ENCODE measurements at places on chromosomes 5 and 9.

GRCh38 chr9:84697509-84698114 lies 28.1 kb downstream of the NTRK2 start:
- no peak for DNase-seq

DNA sequence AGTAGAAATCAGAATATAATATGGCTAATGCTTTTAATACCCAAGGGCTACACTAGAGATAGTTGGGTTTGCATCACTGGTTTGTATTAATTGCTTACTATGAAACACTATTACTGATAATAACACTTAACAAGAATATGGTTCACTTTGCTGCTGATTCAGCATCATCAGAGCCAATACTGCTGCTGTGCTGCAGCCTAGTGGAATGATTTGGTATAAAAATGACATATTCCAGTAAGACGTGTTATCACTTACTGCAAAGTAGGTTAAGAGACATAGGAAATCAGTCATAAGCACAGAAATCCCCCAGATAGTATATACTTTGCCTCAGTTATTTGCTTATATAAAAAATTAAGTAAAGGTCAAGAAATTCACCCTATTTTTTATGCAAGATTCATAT lies 2.8 kb downstream of the CDH10 start:
- no peak for DNase-seq

DNA sequence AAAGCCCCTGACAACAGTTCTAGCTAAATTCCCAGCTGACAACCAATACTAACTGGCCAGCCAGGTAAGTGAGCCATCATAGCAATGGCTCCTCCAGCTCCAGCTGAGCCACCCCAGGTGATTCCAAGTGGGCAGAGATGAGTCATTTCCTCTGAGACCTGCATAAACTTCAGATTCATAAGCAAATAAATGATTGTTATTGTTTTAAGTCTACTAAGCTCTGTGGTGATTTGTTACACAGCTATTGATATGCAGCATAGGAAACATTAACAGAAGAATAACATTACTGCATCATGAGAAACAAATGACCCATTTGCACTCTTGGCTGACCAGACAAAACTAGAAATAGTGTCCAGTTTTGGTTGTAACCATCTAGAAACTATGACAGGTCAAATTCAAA lies 60.3 kb downstream of the TTC39B start:
- no peak for DNase-seq

- DNase-seq: no peak
Measured at GRCh38 chr9:73231203-73231602, 79.5 kb downstream of the ANXA1 start.

DNA sequence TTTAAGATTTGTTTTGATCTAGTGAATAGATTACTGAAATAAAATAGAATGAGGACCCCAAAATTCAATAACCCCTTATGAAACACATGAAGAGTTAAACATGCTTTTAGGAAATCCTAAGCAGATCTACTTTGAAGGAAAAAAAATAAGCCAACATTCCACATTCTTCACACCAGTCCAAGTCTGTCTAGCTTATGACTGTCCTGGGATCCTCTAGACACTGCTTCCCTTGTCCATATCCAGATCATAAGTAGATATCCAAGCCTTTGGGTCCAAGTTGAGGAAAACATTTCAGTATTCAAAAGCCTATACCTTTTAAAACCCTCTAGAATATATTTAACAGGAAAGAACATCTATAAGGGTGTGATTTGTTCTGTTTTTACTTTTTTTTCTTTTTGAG lies 58.8 kb upstream of the MINAR2 start:
- no peak for DNase-seq

- no peak for DNase-seq
Measured at GRCh38 chr9:136404801-136405136, 4.8 kb upstream of the SNAPC4 start.

- no peak for DNase-seq
Measured at GRCh38 chr5:34826347-34826746, 12.6 kb upstream of the TTC23L start.

DNA sequence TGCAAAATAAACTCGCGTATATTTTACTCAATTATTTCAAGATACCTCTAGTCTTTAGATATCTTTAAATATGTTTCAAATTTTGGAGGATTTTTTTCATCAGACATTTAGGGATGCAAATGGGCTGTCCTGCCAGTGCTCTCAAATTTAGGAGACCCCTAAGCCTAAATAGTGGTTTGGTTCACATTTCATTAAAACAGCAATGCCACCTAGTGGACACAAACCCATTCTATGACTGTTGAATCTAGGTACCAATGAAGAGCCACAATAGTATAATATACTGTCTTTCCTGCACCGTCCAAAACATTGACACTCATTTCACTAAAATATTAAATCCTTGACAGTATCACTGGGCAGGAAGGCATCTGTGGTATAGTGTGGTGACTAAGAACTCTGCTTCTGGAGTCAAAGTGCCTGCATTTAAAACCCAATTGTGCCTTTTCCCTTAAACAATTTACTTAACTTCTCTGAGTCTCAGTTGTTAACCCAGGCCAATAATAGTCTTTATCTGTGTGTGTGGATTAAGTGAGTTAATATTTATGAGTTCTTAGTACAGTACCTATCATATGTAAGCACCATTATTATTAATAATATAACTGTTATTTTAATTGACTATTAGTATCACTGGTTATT lies 148.0 kb downstream of the RORB start:
- DNase-seq: no peak

DNA sequence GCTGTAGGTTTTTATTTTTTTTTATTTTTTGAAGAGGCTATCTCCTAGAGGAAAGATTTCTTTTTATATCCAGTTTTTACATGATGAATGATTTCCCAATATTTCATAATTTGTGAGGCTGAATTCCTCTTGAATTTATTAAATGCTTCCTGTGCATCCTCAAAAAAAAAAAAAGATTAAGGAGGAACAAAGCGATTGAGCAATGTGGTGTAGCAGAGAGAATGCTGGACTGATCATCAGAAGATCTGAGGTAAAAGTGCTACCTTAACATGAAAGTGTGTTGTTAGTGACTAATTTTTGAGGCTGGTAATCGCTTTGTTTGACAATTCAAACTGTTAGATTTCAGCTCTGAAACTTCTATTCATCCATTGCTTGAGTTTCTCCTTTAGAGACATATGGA lies 125.1 kb downstream of the ESM1 start:
- DNase-seq: no peak

- no peak for DNase-seq
Measured at GRCh38 chr5:173638126-173639040, 21.9 kb upstream of the BOD1 start.

- no peak for DNase-seq
Measured at GRCh38 chr5:141529002-141529401, 40.1 kb downstream of the PCDHGC5 start.

- no peak for DNase-seq
Measured at GRCh38 chr9:128109050-128109709, 18.3 kb downstream of the PTGES2 start.

GRCh38 chr5:115330830-115331229 lies 34.4 kb upstream of the CCDC112 start:
- no peak for DNase-seq

GRCh38 chr9:124242331-124243194 lies 15.2 kb upstream of the NEK6 start:
- DNase-seq: no peak

DNA sequence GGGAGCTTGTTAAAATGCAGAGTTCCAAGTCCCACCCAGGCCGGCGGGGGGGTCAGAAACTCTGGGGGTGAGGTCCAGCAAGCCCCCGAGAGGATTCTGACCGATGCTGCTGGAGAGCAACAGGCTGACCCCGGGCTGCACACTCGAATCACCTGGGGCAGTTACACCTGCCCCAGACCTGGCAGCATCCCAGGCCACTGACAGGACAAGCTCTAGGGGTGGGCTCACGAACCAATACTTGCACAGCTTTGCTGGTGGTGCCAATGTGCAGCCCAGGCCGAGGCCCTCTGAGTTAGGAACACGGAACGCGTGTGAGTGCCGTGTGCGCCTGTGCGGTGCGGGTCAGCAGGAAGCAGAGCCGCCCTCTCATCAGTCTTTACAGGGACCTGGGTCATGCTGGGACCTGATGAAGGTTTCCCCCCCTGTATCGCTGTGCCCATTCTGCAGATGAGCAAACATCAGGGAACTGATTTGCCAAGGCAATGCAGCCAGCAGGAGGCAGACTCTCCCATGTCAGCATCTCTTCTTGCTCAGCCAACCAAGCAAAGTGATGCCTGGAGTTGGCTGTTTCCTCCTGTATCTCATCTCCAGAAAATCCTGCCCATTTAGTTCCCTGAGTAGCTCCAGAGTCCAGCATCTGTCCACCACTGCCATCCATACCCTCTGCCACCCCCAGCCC lies 16.3 kb downstream of the FAM163B start:
- no peak for DNase-seq

DNA sequence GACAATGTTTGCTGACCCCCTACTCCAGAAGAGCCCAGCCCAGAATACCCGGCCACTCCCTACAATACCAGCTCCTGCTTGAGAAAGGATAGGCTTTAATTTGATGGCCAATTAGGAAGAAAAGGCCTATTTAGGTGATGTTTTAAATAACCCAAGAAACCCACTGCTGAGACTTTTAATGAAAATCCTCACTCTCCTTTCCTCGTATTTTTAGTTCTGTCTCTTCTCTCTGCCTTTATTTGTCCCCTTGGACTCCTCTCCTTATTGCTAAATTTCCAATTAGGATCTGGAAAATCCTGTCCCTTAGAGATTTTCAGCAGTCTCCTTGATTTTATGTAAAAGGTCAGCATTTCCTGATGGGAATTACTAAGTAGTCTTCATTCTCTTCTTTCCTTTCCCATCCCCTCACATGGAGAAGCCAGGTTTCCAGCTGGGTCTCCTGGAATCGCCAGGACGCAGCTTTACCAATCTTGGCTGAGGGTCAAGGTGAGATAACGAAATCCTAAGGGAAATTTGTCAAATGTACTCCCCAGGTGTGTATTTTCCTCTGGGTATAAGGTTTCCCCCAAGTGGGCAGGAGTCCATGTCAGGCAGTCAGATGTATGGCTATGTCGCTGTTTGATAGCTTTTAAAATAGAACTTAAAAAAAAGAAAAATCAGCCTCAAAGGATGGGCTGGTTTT lies 11.7 kb downstream of the STC2 start:
- no peak for DNase-seq

GRCh38 chr9:899440-900184 lies 58.1 kb downstream of the DMRT1 start:
- no peak for DNase-seq

GRCh38 chr9:76588316-76588715 lies 129.3 kb downstream of the GCNT1 start:
- no peak for DNase-seq

DNA sequence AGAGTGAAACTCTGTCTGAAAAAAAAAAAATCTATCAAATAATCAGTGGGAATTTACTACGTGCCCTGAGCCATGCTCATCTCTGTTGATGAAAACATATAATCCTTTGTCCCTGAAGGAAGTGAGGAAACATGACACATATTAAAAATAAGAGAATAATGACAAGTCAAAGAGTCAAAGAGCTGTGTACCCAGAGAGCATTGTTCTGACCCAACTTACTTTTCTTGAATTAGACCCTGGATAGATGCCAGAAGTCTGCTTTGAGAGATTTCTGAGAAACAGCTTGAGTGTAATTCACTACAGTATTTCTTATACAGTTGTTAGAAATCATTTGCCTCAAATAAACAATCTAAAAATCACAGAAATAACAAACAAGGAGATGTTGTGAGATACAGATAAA lies 490.0 kb upstream of the PIK3R1 start:
- no peak for DNase-seq

- DNase-seq: no peak
Measured at GRCh38 chr9:20390400-20390799, 231.9 kb downstream of the MLLT3 start.

GRCh38 chr5:129051283-129051682 lies 43.3 kb upstream of the ISOC1 start:
- DNase-seq: no peak

DNA sequence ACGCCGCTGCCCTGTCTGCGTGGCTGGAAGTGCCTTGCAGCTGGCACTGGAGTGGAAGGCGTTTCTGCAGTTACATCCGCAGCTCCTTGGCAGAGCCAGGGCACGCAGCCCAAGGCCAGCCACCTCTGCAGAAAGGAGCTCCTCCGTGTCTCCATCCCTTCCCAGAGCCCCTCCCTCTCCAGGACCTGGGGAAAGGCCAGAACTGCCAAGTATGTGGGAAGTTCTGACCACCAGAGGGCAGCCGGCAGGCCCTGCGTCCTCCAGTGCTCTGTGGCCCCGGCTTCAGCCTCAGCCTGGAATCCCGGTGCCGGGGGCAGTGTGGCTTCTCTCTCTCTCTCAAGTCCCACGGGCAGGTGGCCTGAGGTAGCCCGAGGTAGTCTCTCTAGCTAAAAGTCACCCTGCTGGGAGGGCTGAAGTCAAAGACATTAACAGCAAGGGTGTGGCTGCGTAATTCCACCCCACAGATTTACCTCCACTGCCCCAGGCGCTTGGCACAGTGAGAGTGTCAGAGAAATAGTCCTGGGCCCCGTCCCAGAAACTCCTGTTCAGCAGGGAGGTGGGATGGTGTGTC lies 101.7 kb upstream of the FCN2 start:
- DNase-seq: no peak

- no peak for DNase-seq
Measured at GRCh38 chr5:55713871-55714270, 1.7 kb upstream of the SLC38A9 start.

All from stimulated activated CD4-positive, alpha-beta T cell treated with anti-CD3 and anti-CD28 coated beads, Interleukin-4, amount 100 ng/mL, for 4 hours (primary cell).